Activated CD4-positive, alpha-beta memory T cell treated with anti-CD3 and anti-CD28 coated beads for 36 hours (primary cell): ENCODE measurements at places on chromosomes 6 and 20. TPM values are rescaled to one million over a fixed set of nuclear protein-coding genes. Genes with fewer than 3 reads are reported as not detected.

Gene SEL1L2
- not detected for total RNA-seq

Gene BPIFB1
- not detected for total RNA-seq

DNA sequence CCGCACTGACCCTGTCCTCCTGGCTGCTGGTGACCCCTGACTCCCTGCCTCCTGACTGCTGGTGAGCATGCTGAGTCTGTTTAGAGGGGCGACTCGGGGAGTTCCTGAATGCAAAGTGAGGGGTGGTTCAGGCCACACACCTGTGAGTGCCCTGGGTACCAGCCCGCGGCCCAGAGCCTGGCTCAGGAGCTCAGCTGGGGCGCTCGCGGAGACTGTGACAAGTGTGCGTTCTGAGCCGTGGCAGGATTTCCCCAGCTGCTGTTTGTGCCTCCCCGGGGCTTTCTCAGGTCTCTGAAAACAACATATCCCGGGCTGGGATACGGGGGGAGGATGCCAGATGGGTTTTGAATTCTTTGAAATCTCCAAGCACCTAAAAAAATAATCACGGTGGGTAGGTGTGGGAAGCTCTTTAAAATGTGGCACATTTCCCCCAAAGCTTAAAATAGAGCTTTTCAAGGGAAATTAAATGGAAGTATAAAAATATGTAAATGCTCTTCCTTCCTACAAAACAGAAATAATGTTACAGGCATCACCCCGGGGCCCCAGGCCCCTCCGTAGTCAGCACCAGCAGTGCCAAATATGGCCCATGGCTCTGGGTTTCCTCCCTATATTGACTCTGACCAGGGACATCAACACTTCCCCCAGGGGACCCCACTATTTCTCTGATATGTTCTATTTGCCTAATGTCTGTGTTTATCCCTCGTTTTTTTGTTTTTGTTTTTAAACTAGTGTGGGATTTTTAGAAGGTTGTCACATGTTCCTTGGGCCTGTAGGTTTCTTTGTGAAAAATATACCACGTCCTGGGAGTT is 49.9 kb upstream of the TAGAP start:
- DNase-seq: peak; percentile 79

GRCh38 chr20:47188540-47188939 is 168.0 kb downstream of the ZMYND8 start:
- no peak for DNase-seq

DNA sequence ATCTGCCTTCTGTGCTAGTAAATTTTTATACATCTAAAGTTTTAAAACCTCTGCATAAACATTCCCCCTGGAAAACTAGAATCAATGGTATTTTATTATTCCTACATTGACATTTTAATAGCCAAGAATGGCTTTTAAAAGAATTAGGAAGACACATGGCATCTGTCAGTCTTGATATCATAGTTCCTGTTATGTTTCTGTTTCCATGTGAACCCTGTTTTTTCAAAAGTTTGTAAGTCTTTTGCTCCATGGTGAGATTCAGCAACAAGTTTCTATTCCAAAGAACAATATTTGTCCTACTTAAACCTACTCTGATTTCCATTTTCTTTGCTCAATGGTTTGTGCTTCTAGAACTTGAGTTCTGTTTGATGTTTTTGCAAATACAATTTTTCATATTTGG is 95.2 kb downstream of the PLEKHG1 start:
- no peak for DNase-seq

GRCh38 chr6:161204866-161205557 is 68.8 kb downstream of the AGPAT4 start:
- no peak for DNase-seq

DNA sequence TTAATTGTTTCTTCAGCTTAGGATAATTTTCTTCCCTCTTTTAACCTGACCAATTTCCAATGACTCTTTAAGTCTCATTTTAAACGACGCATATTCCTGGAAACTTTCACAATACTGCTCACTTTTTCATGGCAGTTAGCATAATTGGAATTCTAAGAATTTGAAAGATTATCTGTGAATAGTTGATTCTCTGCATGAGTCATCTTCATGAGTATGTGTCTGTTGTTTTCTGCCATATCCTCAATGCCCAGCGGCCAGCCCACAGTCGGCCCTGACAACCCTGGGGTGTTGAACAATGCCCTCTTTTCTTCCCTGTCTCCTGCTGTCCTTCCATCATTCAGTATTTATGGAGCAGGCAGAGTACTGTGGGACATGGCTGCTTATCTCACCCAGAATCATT is 554.2 kb downstream of the CDH26 start:
- DNase-seq: no peak

DNA sequence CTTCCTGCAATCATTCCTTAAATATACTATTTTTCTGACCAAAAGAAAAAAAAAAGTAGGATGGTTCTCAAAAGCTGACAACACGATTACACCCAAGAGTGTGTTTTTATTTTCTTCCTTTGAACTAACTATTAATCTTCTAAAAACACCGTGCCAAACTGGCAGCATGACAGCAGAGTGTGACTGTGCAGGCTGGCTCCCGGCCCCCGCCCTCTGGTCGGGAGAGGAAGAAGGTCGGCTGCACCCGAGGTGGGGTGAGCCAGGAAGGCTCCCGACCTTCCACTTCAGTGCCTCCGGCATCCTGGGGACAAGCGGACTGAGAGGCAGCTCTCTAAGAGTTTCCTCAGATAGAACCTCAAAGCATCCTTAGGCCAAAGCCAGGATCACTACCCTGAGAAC is 29.2 kb downstream of the SLC22A23 start:
- DNase-seq: no peak

GRCh38 chr6:96299525-96299924 is 222.1 kb upstream of the UFL1 start:
- DNase-seq: no peak

DNA sequence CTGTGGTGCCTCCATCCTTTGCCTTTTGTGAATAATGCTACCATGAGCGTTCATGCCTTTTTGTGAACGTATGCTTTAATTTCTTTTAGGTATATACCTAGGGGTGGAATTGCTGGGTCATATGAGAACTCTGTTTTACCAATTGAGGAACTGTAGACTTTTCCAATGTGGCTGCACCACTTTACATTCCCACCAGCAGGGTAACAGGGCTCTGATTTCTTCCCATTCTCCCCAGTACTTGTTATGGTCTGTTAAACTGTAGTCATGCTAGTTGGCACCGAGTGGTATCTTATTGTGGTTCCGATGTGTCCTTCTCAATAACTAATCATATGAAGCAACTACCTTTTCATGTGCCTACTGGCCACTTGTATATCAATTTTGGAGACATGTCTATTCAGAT is 312.1 kb downstream of the GMDS start:
- DNase-seq: no peak

DNA sequence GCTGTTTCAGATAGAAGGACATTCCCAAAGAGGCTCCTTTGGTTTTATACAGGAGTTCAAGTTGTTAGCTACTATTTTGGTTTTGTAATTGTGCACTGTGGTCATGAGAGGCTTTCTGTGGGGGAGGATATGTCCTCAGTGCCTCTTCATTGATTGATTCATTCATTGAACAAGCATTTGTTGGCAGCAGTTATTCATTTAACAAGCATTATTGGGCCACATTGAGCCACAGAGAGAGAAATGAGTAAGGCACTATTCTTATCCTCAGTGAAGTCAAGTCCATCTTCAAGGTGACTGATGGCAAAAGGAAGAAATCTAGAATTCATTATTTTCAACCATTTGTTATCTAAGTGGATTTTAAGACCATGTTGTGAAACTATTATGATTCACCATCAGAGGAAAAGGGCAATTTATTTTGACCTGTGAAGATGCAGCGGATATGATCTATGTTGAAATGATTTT is 697.2 kb upstream of the CITED2 start:
- DNase-seq: no peak

DNA sequence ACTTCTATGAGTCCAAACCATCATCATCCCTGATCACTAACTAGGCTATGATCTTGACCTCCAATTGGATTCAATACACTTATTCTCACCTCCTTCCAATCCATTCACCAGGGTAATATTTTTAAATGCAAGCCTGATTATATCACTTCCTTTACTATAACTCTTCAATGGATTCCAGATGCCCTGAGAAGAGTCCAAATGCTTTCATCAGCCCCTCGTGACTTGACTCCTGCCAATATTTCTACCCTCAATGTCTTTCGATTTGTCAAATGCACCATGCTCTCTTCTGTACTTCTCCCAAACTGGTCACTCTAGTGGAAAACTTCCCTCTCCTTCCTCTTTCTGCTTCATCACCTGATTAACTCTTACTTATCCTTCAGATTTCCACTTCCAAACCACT is 70.8 kb downstream of the CD164 start:
- no peak for DNase-seq

Gene MARCKS
- 0.07 TPM for total RNA-seq

GRCh38 chr20:58576603-58576970 is 61.4 kb upstream of the APCDD1L start:
- no peak for DNase-seq

GRCh38 chr6:167091805-167092107 is 31.1 kb upstream of the CCR6 start:
- DNase-seq: no peak

GRCh38 chr6:70886661-70887060 is 70.2 kb downstream of the B3GAT2 start:
- DNase-seq: no peak

DNA sequence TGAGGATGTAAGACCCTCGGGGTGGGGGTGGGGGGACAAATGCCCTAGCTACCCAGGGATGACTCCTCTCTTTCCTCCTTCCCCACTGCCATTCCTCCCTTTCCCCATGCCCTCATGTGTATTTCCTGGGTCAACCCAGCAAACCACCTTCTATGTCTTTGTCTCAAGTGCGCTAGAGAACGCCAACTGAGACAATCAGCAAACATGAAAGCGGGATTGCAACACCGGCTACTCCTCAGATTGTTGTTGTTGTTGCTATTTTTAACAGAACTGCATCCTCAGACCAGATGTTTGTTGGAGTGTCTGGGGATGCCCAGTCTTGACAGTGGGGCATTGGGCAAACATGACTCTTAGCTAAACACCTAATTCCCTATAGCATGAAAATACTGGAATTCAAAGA is 39.3 kb upstream of the HIVEP1 start:
- DNase-seq: no peak

- no peak for DNase-seq
Measured at GRCh38 chr6:168943231-168943905, 310.3 kb downstream of the THBS2 start.

DNA sequence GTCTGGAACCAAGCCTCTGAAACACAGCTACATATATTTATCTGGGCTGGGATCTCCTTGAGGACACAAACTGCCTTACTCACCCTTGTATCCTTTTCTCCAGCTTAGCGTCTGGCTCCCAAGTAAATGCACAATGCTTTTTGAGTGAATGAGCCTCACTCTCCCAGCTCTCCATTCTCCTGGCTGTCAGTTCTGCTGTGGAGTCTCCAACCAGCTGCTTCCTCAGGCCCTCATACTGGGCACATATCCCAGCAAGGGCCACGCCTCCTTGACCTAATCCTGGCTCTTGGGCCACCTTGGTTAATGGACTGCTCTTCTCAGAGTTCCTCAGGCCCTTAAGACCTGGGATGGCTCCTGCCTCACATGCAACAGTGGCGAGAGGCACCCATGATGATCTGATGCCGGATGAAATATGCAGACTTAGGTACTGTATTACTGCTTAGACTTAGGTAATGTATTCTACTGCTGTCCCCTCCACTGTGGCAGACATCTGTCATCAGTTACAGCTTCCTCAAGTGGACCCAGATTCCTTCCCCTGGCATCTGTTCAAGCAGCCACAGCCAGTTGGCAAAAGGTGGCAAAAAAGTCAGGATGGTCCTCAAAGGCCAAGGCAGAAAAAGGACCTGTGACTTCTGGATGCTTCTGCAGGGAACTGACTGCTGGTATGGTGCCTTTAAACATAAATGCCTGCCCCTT is 16.5 kb downstream of the SNHG17 start:
- no peak for DNase-seq

Gene ULBP3
- total RNA-seq: 0.61 TPM

Gene TIAM2
- 10.6 TPM for total RNA-seq

- DNase-seq: no peak
Measured at GRCh38 chr6:439641-440167, 48.2 kb downstream of the IRF4 start.

DNA sequence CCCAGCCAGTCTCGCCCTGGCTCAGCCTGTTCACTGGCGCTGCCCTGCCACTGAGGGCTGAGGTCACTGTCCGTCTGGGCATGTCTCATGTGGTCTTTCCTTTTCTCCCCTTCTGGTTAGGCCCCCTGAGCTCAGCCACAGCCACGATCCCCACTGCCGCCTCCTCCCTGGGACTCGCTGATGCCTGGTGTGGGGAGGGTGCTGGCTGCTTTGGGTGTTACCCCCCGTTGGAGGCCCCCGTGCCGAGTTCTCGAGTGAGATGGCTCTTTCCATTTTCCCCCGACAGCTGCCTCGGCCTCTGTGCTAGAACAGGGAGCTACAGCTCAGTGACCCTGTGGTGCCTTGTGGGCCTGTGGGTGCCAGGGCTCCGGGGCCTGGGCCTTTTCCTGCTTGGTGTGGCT is 14.9 kb upstream of the TCFL5 start:
- no peak for DNase-seq

DNA sequence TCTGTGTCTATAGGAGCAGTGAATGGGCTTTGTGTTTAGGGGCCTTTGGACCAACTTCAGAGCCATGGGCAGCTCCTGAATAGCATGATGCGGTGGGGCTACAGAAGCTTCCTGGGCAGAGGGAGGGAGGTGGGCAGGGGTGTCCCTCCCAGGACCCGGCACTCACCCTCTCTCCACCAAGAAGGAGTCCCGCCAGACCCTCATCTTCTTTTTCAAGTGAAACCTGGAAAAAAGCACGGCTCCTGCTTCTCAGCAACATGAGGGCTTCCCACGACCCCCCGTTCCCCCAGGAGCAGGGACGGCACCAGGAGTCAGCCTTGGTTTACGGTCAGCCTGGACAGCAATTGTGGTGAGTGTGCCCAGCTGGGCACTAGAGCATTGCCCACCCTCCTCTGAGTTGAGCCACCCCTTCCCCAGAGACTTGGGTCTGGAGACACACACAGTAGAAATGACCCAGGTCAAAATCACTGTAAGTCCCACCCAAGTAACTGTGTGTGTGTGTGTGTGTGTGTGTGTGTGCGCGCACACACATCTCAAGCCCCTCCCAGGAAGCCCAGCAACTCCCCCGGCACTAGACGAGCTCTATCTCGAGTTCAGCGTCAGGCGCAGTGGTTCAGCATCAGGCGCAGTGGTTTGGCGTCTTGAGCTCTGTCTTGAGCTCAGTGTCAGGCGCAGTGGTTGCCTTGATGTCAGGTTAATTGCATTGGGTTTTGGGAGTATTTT is 108.2 kb downstream of the SULF2 start:
- DNase-seq: no peak

DNA sequence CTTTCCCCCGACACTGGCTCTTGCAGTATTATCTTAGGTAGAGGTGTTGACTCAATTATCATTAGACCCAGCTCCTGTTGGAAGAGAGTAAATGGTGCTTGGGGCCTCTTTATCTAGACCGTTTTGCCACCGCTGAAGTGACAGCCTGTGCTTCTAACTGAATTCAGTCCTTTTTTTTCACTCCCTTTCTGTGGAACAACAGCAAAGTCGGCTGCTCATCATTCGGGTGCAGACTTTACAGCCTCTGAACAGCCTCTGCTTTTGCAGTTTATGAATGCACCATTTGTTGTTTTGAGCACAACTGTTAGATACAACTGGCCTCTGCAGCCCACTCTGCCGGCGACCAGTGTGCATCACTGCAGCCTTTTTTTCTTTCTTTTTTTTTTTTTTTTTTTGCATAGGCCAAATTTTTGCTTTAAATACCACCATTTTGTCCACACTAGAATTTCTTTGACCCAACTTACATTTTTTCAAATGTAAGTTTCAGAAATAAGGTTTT is 35.8 kb downstream of the RREB1 start:
- DNase-seq: no peak

GRCh38 chr6:87465051-87465450 is 7.7 kb upstream of the SLC35A1 start:
- no peak for DNase-seq

Gene DAAM2
- total RNA-seq: not detected
